ENCODE measurements at places on chromosomes 1 and 21.
A peak's percentile ranks its signal among the peaks of the same experiment; 100 is the strongest.

DNA sequence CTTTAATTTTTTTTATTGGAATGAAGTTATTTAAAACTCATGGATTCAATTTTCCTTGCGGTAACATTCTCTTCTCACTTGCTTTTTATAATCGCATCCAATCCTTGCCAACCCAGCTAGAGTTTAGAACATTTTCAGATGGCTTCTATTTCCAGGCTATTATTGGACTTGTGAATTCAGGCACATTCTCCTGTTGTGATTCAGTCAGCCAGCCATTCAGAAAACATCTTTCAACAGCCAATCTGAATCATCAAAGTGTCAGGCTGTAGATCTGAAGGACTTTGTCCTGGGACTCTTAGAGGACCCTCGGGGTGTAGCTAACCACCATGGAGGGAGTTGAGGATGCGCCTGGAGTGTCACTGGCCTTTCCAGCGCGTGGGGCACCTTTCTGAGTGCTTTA lies 92.4 kb downstream of the PRDM2 start:
- no peak for DNase-seq

- DNase-seq: no peak
Observed at GRCh38 chr1:1894354-1895059, 3.6 kb upstream of the GNB1 start.

- no peak for DNase-seq
Observed at GRCh38 chr1:207103892-207104373, at the start of gene C4BPA. Gene C4BPA (plus strand): TSS chr1:207104233. CDS start chr1:207113026, 8,793 bp downstream.

DNA sequence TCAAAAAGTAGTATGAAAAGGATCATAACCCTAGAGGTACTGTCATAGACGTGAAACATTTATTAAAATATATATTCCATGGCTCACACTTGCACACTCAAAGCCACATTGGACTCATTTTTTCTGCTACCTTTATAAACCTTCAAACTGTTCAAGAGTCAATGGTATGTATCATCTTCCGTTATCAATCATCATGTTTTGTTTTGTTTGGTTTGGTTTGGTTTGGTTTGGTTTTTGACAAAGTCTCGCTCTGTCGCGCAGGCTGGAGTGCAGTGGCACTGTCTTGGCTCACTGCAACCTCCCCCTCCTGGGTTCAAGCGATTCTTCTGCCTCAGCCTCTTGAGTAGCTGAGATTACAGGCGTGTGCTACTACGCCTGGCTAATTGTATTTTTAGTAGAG lies 1.8 kb downstream of the IFNAR2 start:
- DNase-seq: no peak

- no peak for DNase-seq
Observed at GRCh38 chr21:29250636-29251035, 48.1 kb upstream of the BACH1 start.

- DNase-seq: no peak
Observed at GRCh38 chr1:229420765-229421164, 13.1 kb downstream of the ACTA1 start.

GRCh38 chr1:154198756-154199562 lies 7.1 kb upstream of the TPM3 start:
- DNase-seq: peak; percentile 21

DNA sequence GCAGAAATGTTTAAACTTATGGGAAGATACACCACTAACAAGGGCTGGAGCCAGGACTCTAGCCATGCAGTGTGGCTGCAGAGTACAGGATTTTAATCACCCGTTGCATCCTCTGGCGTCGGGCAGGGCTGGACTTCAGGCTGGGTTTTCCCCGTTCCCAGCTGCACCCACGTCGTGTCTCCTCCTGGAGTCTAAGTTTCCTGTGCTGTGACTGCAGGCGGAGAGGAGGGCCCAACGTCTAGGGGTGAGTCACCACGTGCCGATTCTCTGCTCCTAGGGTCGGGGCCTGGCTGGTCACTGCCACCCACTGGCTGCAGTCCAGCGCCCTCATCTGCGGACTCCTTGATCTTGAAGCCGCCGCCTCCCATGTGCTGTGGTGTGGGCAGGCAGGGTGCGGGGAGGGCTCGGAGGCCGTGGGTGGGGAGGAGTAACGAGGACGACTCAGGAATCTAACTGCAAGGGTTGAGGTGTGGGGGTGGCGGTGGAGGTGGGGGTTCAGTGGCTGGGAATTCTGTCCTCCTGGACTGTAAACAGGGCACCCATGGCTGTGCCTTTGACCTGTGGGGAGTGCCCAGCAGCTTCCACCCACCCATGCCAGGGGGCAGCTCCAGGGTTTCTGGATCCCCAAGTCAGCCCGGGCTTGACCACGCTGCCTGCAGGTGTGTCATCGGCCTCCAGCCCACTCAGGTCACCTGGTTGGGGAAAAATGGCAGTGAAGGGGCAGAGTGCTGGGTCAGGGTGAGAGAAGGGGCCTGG lies 77.8 kb downstream of the ALPL start:
- DNase-seq: no peak

Measured in activated CD4-positive, CD25-positive, alpha-beta regulatory T cell treated with anti-CD3 and anti-CD28 coated beads, Interleukin-2, amount 50 U/mL, for 16 hours (primary cell).